ENCODE measurements at places on chromosomes 3 and 15.

DNA sequence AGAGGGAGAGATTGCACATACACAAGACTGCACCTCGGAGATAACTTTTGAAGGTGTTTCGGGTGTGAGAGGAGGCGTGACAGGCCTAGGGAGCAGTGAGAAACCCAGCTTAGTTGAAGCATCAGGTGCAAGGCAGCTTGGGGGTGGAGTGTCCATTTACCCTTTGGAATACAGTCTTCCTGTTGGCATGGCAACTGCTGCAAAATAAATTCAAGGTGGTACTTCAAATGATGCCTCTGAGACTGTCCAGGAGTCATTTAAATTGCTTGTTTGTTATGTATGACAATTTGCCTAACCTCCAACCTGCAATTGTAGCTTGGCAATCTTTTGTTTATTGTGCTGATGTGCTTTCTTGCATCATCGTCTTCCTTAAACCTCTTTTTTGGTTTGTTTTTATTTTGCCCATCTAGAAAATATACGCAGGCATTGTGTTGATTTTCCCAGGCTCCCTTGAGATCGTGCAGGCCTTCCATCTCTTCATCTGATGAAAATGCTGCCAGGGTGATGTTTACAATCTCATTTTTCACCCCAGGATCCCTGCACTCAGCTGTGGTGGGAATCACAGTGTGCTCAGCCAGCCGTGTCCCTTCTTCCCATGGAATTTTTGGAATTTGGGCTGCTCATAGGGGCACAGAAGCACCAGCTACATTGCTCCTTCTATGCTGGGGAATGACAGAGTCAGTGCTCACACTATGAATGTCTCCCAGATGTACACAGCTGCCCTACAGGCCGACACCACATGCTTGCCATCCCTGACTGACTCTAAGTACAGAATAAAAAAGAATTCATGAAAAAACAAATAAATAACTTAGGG lies 583.1 kb upstream of the CFAP20DC start:
- no peak for DNase-seq

DNA sequence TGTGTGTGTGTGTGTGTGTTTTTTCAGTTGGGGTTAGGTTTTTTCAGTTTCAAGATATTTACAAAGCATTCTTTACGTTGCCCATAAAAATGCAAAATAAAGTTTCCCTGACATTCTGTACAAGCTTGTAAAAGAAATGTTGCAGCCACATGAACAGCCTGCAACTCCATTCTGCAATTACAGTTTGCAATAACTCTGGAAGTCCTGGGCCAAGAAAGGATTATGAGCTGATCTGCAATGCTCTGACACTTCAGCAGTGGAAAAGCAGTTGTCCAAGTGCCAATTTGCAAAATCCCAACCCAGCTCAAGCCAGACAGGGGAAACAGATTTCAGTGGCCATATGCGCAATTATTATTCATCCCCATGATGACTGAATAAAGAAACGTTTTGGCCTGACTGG lies 322.1 kb downstream of the MEX3B start:
- DNase-seq = no peak

GRCh38 chr3:196344663-196345062 lies 6.5 kb upstream of the TM4SF19 start:
- DNase-seq = no peak

DNA sequence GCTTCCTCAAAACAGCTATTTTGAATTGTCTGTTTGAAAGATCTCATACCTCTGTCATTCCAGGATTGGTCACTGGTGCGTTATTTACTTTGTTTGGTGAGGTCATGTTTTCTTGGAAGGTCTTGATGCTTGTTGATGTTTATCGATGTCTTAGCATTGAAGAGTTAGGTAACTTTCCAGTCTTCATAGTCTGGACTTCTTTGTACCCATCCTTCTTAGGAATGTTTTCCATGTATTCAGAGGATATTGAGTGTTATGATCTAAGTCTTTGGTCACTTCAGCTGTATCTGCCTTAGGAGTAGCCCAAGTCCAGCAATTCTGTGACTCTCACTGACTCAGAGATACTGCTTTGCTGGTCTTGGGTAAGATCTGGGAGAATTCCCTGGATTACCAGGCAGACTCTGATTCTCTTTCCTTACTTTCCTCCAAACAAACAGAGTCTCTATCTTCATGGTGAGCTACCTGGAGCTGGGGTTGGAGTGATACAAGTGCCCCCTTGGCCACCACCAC lies 398.6 kb downstream of the ZIC4 start:
- no peak for DNase-seq
